ENCODE measurements at places on chromosomes 11 and 22.

DNA sequence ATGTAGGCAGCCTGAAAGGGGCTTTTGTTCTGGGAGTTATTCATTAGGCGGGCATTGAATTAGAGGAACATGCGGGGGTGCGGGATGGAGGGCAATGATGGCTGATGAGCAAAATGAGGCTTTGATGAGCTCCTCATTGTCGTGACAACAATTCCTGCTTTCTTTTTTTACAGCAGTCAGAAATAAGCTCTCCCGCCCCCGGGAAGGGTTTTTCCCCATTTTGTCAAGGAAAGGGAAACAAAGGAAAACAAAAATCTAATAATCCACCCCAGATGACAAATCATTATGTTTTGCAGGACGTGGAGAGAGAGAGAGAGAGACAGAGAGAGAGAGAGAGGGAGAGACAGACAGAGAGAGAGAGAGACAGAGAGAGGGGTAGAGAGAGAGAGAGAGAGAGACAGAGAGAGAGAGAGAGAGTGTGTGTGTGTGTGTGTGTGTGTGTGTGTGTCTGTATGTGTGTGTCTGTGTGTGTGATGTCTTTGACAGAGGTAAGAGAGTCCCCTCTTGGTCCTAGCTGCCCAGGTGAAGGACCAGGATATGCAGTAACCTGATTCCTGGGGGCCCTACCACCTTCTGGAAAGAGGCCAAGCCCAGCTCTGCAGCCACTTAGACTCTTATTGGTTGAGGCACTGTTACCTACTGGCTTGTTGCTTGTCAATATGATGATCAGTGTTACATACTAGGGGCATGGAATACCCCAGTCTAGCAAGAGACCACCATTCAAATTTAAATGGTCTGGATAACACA, 46.7 kb upstream of the PARVA start:
- no peak for DNase-seq

- peak; percentile 54 for DNase-seq
Measured at GRCh38 chr11:15897211-15897960, 459.0 kb downstream of the SOX6 start.

DNA sequence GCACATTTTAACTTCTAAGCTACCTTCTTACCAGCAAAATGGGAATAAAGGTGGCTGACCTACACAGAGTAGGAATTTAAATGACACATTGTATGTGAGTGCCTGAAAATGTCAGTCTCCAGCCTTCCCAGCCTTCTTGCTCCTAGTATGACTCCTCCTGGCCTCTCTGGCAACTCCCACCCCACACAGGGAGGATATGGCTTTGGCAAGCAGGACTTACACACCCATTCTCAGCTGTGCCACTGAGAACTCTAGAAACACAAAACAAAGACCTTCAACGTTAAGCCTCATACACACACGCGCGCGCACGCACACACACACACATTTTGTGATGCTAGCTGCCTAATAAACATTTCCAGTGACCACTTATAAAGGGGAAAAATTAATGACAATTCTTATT, 65.8 kb downstream of the PACSIN2 start:
- no peak for DNase-seq

- no peak for DNase-seq
Measured at GRCh38 chr11:78768971-78769370, 194.3 kb upstream of the NARS2 start.

GRCh38 chr11:7573558-7574296, 59.9 kb downstream of the PPFIBP2 start:
- no peak for DNase-seq

All from kidney epithelial cell (primary cell).